ELR (cell line): ENCODE measurements at places on chromosomes 11 and 22.

DNA sequence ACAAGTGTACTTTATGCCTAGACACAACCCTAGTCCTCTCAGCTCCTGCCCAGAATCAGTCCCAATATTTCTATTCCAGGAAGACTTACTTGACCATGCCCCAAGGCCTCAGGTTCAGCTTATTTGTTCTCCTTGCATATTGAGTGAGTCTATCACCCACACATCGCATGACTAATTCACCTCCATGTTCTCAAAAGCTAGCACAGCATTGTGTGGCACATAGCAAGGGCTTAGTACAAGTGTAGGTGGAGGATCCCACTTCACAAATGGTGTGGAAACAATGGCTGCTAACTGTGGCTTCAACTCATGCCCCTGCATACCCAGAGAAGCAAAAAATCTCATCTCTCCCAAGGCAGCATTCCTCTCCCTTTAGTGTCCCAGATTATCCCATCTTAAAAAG lies 602.6 kb upstream of the API5 start:
- no peak for DNase-seq

GRCh38 chr11:34616830-34617504 lies 3.9 kb upstream of the EHF start:
- DNase-seq, result no peak

DNA sequence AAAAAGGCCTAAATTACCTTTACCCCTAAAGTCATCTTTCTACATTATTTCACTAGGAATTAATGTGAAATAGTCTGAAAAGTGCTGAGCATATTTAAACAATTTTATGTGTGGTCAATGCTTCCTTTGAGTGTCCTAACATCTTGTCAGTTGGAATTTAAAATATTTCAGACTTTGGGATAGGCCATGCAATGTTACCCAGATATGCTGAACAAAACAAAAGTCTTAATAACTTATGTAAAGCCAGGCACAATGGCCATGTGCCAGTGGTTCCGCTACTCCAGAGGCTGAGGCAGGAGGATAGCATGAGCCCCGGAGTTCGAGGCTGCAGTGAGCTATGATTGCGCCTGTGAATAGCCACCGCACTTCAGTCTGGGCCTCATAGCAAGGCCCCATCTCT lies 137.4 kb downstream of the CADM1 start:
- DNase-seq, result no peak

DNA sequence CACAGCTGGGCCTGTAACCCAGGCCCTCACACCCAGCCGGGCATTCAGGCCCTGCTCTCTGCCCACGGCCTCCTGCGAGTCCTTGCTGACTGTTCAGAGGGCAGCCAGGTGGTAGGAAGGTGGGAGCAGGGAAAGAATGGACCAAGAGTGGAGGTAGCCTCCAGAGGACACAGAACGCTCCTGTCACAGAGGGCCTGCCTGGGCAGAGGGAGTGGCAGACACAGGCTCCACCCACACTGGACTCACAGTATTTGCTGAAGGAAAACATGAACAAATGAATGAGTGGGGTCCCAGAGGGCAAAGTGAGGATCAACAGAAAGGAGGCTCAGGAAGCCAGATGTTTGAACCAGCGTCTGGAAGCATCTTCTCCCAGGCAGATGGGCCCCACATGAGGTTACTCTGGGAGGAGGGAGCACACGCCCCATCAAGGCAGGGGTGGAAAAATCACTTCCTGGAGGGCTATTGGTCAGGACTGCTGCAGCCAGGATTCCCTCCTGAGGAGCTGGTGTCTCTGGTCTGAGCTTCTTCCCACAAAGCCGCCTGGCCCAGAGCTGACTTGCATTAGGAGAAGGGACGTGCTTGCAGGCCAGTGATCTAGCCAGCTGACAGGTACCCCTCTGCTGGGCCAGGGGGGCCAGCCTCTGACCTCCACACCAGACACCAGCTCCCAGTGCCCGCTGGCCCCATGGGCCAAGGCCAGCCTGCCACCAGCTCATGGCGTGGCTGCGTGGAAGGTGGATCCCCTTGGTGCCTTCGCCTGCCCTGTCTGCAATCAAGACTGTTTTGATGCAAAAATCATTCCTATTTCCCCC lies 84.0 kb downstream of the THAP12 start:
- no peak for DNase-seq

- no peak for DNase-seq
Observed at GRCh38 chr11:30631148-30631547, 45.0 kb upstream of the MPPED2 start.
